ENCODE measurements at places on chromosomes 16 and 17. TPM values are rescaled to one million over a fixed set of nuclear protein-coding genes. Genes with fewer than 3 reads are reported as not detected.

Gene GNG13
- polyA plus RNA-seq: not detected

Gene TP53TG3F
- polyA plus RNA-seq: not detected

Gene TMEM220
- polyA plus RNA-seq: not detected

Gene SSTR5
- polyA plus RNA-seq: not detected

Gene ZP2
- polyA plus RNA-seq: not detected

Gene STAC2
- polyA plus RNA-seq: not detected

Gene CDR2L
- polyA plus RNA-seq: 8.3 TPM

Data from neural cell (in vitro differentiated cells).